ENCODE measurements at places on chromosomes 13 and 19.

- no peak for DNase-seq
These were observed 523.7 kb upstream of the HTR2A start for GRCh38 chr13:47420568-47420967.

DNA sequence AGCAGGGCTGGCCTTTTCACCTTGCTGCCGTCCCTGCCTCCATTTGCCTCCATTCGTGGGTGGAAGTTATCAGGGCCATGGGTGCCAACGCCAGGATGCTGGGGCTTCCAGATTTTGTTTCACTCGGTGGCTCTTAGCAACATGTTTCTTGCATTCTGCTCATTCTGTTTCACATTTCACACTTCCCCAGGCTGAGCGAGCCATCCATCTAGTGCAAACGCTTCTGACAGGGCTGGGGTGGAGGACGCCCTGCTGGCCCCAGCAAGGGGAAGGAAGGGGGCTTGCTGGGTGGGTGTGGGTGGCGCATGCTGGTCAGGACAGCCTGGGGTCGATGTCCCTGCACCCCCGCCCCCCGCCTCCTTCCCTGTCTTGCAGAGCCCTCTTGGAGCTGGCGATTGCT is 165.2 kb downstream of the URI1 start:
- DNase-seq: no peak

GRCh38 chr19:14603990-14604387 is 21.1 kb downstream of the CLEC17A start:
- no peak for DNase-seq

DNA sequence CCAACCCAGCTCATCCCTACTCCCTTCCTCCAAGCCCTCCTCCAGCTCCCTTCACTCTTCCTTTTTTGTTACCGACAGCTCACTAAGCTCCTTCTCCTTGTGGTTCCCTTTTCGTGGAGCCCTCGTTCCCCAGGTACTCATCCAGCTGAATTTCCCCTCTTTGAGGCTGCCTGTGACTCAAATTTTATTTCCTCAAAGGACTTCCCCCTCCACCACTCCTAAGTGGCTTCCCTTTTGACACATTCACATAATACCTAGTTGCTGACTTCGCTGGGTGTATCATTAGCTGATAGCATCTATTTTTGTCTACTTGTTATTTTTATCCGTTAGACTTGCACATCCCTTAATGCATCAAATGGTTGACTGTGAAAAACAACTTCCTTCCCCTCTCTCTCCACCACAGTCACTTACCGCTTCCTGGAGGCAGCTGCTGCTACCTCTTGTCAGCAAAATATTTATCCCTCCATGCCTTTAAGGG is 14.5 kb downstream of the FFAR2 start:
- no peak for DNase-seq

DNA sequence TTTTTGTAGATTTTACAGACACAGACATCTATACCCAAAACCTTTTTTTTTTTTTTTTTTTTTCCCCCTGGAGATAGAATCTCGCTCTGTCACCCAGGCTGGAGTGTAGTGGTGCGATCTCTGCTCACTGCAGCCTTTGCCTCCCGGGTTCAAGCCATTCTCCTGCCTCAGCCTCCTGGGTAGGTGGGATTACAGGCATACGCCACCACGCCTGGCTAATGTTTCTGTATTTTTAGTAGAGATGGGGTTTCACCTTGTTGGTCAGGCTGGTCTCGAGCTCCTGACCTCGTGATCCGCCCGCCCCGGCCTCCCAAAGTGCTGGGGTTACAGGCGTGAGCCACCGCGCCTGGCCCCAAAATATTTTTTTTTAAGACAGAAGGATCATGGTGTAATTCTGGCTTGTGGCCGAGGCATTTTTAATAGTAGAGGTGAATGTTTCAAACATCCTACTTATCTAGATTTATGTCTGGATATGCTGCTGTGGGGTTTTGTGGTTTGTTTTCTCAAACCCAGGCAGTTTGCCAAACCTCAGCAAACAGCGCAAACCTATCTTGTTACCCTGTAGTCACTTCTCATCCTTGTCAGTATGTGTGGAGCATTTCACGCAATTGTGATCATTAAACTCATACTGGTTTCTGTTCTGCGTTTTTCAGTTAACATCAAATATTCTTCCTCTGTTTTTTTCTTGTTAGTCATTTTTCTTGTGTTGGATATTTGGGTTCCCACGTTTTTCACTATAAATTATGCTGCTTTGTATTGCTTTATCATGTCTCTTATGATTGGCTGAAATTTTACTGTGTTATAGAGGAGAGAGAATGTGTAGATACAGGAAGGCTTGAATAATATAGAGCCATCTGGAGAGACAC is 36.2 kb upstream of the GARRE1 start:
- peak; percentile 35 for DNase-seq

- no peak for DNase-seq
These were observed 1690.0 kb downstream of the PCDH9 start for GRCh38 chr13:65540175-65540574.

GRCh38 chr13:112772929-112773328 is 83.1 kb downstream of the ATP11A start:
- no peak for DNase-seq

- no peak for DNase-seq
These were observed 1.5 kb upstream of the ECH1 start for GRCh38 chr19:38833092-38833425.

DNA sequence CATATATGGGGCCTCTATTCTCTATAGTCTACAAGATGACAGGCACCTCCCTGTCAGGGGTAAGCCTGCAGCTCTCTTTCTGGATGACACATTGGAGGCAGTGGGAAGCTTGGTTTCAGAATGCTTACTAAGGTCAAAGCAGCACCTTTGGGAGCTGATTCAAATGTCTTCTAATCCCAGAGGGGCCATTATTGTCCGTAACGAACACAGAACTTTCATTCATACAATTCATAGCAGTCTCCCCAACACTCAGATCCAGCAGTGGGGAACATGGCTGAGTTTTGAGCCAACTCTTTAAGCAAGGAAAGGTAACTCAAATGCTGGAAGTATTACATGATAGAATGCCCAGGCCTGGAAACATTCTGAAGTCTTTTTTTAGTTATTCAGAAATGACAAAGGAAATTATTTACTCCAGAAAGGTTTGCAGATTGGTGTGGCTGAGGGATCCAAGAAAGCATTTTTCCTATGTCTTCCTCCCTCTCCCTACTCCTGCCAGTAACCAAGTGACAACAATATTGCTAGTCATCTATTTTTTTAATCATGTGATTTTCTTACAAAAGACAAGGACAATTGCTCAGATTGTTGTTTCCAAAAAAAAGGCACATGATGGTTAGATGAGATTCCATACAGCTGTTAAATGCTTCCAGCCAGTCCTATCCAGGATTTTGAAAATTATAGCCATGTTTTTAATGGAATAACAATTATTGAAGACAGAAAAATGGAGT is 118.7 kb downstream of the FOXO1 start:
- no peak for DNase-seq

- no peak for DNase-seq
These were observed 819.2 kb downstream of the UQCRFS1 start for GRCh38 chr19:28393574-28394336.

- DNase-seq: no peak
These were observed 1299.2 kb upstream of the ATXN8OS start for GRCh38 chr13:68808456-68808855.

DNA sequence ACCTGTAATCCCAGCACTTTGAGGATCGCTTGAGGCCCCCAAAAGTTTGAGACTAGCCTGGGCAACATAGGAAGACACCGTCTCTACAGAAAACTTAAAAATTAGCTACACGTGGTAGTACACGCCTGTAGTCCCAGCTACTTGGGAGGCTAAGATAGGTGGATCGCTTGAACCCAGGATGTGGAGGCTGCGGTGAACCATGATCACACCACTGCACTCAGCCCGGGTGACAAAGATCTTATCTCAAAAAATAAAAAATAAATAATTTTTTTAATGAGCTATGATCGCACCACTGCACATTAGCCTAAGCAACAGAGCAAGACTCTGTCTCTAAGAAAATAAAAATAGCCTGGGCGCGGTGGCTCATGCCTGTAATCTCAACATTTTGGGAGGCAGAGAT is 6.6 kb downstream of the RCBTB2 start:
- no peak for DNase-seq

- no peak for DNase-seq
These were observed 23.2 kb downstream of the SUGP1 start for GRCh38 chr19:19296953-19297689.

DNA sequence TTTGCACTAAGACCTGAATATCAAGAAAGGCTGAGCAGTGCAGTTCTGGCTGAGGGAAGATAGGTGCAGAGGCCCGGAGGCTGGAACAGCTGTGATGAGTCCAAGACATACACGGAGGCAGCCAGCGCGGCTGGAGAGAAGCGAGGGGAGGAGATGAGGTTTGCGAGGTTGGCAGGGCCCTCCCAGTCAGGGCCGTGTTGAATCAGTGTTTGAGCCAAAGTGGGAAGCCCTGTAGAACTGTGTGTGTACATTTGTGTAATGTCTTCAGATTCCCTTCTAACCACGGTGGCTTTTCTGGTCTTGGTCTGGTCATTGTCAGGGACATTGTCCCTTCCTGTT is 34.9 kb downstream of the PAK4 start:
- no peak for DNase-seq

DNA sequence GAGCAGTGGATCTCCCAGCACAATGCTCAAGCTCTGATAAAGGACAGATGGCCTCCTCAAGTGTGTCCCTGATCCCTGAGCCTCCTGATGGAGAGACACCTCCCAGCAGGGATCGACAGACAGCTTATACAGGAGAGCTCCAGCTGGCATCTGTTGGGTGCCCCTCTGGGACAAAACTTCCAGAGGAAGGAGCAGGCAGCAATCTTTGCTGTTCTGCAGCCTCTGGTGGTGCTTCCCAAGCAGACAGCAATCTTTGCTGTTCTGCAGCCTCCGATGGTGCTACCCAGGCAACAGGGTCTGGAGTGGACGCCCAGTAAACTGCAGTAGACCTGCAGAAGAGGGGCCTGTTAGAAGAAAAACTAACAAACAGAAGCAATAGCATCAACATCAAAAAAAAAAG is 349.3 kb upstream of the SPRY2 start:
- DNase-seq: no peak

DNA sequence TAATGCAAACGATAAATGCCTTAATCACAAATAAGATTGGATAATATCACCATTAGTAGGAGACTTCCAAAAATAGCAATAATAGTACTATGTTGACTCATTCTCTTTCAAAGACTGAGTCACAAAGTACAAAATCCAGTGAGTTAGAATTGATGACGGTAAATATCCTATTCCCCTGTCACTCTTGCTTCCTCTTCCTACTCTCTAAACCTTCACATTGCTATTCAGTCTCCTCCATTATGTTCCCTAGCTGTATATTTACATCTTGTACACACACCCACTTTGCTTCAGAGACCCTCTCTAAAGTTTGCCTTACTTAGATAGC is 26.3 kb upstream of the INTS6 start:
- DNase-seq: no peak

DNA sequence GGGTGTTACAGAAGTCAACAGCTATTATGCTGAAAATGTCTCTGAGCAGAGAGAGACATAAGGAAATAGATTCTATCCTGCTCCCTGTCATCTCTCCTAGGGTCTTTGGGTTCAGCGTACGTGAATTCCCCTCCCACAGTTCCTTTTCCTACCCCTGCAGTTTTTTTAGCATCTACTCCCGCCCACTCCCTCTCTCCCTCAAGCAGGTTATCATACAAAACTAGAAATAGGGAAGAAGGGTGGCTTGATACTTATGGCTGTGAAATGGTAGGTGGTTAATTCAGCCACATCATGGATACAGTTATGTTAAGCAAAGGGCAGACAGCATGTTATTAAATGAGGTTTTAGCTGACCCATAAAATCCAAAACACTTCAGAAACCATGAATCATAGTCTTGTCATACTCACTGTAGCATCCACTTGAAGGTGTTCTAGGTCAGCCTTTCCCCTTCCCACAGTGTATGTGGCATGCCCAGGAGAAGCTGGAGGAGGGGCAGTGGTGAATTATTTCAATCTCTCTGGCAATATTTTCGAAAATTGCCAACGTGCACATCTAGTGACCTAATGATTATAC is 236.8 kb upstream of the SERP2 start:
- DNase-seq: peak; percentile 14

DNA sequence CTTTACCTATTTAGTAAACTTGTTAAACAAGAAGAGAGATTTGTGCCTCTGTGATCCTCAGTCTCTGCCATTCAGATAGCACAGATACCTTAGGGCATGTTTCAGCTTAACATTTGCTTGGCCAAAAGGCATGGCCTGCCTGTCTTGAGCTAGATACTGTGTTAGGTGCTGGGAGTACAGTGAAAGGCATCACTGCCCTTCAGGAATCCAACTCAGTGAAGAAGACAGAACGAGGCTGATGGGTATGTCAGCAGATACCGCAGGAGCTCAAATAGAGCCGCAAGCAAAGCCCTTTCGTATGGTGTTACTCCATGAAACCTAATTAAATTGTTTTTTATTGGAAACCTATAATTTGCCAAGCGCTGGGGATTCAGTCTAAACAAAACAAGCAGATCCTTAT is 12.9 kb downstream of the ZNF507 start:
- DNase-seq: no peak

GRCh38 chr13:20461481-20461859 is 64.2 kb downstream of the CRYL1 start:
- DNase-seq: no peak

- no peak for DNase-seq
These were observed 304.0 kb downstream of the SPRY2 start for GRCh38 chr13:80036845-80037504.

DNA sequence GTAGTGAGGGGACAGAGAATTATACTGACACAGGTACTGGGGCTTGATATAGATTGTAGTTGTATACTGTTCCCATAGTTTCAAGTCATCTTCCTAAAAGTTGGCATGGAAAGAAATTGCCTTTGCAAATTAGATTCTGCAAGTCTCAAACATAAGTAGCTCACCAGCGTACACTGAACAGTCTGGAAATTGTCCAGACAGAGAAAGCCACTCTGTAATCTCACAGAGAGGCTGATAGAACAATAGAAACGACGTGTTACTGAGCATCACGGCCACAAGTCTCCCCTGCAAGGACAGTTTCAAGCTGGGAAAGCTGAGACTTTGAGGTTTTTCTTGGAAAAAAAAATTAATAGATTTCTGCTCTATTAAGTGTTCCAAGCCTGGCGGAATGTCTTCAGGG is 228.6 kb downstream of the DNAJC15 start:
- no peak for DNase-seq

DNA sequence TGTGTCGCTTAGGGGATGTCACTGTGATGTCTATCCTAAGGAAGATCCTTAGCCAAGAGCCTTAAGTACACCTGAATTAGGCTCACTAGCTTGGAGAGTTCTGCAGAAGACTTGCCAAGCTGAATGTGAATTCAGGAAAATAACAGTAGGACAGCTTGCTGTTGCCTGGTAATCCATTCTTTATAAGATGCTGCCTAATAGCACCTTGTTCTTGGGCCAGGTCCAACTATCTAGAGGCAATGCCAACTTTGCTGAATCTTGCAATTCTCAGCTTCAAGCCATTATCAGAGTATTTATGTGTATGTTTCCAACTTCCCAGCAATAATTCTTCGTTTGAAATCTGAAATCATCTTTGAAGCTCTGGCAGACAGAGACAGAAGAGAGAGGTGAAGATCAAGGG is 102.8 kb downstream of the PCDH17 start:
- no peak for DNase-seq

DNA sequence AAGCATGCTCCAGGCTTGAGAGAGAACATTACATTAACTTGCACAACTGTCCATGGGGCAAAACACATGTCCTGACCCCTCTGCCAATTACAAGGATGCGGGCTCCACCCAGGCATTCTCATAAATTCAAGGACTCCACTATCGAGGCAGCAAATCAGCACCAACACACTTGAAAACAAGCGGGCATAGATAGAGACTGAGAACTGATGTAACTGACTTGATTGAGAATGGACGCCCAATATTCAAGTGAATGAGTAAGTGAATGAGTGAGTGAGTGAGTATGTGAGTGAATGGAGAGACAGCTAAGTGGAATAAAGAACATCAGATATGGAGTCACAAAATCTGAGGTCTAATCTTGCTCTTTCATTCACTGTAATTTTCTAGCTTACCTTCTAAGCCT is 75.0 kb upstream of the VSTM2B start:
- DNase-seq: no peak
